Stimulated activated CD4-positive, alpha-beta T cell treated with anti-CD3 and anti-CD28 coated beads, TNF-alpha, amount 100 ng/mL, for 1 hour (primary cell): ENCODE measurements at places on chromosomes 5 and 9.

- DNase-seq: no peak
These were observed 4.7 kb downstream of the CXXC5 start for GRCh38 chr5:139652788-139653241.

DNA sequence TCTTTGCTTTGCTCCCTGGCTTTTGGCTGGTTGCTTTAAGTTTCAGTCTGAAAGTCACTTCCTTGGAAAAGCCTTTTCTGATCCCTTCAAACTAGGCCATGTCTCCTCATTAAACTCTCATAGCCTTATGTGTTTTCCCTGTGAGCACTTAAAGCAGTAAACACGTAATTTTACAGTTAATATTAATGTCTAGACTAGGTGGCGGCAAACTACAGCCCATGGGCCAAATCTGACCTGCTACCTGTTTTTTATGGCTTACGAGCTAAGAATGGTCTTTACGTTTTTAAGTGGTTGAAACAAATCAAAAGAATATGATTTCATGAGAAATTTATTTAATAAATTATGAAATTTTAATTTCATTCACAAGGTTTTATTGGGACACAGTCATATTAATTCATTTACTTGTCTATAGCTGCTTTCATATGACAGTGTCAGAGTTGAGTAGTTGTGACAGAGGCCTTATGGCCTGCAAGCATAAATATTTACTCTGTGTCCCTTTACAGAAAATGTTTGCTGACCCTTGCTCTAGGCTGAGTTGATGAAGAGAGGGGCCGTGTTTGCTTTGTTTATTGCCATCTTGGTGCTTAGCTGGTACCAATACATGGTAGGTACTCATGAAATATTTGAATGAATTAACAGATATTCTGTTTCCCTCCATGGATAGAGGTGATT lies 7.4 kb downstream of the SLC44A1 start:
- DNase-seq: no peak

DNA sequence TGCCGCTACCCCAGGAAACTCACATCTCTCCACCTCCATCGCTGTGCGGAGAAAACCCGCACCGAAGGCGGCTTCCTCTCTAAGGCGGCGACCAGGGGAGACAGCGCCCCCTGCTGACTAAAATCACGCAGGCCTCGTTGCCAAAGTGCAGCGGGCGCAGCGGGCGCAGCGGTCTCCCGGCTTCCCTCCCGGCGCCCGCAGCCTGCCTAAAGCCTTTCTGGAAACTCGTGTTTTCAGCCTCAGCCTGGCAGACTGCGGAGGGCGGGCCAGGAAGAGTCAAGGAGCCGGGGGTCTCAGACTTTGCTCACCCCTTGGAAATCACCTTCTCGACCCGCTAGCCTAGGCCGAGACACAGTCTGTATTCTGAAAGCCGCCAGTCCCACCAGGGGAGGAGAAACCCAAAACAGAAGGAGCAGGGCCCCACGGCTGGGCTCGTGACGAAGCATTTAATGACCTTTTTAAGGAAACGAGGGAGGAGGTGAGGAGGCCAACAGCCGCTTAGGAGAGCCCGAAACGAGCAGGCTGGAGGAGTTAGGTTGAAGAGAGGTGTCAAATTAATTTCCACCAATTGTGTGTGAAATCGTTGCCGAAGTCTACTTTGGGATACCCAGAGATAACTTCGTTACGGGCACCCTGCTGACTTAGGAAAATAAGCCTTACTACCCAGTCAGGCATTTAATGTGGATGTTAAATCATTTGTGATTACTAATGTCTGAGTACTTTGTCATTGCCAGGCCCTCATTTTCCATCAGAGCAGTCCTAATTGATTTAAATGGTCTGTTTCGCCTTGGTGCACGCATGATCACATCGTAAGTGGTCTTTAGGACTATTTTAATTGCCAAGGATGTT lies 7.3 kb upstream of the FOXB2 start:
- DNase-seq: peak; percentile 50

- no peak for DNase-seq
These were observed 266.4 kb upstream of the ZNF608 start for GRCh38 chr5:125012727-125013451.

DNA sequence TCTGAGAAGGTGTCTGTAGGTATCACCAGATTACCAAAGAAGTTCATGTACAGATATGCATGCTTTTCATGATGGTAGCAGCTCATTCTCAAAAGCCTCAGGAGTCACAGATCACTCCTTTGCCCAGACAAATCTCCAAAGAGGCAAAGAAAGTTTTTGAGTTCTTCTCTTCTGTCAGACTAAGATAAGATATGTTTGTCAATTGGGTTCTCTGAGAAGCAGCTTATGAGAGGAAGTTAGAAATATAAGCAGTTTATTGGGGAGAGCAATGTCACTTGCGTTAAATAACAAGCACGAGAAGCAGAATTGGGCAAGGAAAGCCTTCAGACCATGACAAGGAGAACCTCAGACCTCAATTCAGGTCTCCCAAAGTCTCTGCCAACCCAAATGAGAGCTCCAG lies 219.2 kb upstream of the KLF4 start:
- DNase-seq: no peak
